Renal cortical epithelial cell (primary cell): ENCODE measurements at places on chromosomes 2 and 18.

DNA sequence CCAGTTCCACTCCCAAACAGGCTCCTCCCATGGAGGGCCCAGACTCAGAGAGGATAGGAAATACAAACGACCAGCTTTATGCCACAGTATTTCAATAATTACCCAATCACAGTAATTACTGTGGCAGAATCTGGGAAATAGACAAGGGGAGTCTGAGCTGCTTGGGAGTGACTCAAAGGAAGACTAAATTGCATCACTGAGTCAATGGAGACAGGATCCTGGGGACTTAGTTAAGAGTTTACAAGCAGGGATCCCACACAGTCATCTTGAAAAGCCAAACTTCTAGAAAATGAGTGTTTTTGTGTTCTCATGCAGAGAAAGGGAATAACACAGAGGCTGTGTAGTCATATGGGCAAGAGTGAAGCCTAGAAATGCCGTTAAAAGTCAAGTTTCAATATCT lies 1142.1 kb downstream of the CNTNAP5 start:
- peak; percentile 1 for DNase-seq

DNA sequence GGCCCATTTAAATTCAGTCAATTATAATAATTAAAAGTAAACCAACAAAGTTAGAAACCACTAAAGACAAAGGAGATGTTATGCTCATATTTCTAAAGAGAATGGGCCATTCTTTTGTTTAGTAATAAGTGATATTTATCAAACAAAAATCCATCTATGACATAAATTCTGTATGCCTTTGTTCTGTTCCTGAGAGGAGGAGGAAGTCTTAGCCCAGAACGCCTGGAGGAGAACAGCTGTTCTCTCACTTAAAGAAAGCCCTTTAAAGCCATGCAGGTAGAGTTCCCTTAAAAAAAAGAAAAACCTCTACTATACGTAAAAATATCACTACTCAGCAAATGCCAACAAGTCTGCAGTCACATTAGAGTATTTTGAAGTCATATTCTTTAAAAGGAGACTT lies 15.5 kb downstream of the LAMA1 start:
- no peak for DNase-seq

GRCh38 chr2:174076040-174076439 lies 110.9 kb upstream of the SP3 start:
- DNase-seq, result peak; percentile 9

GRCh38 chr2:241809383-241810306 lies 652 bp downstream of the NEU4 start:
- no peak for DNase-seq

DNA sequence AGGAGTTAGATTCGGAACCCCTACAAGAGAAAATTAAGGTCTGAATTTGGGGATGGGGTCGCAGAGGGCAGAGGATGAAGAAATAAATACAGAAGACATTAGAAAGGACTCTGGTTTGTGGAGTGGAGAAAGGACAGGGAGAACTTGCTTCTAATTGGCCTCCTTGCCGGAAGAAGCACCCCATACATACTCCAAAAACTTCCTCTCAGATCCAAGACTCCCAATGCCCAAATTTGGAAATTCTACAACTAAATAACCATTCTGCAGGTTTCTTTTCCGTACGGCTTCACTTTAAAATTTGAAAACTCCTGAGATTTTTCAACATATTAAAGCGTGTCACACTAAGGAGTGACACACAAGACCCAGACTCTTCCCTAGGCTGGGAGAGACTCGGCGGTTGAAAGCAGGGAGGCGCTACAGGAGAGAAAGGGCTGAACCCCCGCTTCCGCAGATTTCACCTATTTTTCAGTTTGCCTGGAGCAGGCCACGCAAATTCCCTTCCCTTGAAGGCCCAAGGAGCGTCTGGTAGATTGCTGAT lies 478 bp downstream of the CLHC1 start:
- DNase-seq, result peak; percentile 41

DNA sequence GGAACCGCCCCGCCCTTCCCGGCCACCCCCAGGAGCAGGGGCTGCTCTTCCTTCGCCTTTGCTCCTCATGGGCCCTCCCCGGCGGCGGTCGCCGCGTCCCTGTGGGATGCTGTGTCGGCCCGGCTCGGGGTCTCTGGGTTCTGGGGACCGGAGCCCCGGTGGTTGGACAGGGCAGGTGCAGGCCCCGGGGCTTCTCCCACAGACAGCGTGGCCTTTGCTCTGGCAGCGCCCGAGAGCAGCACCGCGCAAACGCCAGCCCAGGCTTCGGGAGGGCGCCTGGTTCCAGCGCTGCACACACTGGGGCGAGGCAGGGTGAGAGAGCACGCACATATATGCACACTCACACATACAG lies 9.0 kb upstream of the KCNG2 start:
- DNase-seq, result no peak

GRCh38 chr2:15894481-15895144 lies 45.7 kb upstream of the MYCN start:
- no peak for DNase-seq
